Mesendoderm (in vitro differentiated cells): ENCODE measurements at places on chromosomes 16 and 17.

- DNase-seq, result no peak
- no peak overlapping the region for H3K4me3 ChIP-seq
- no peak overlapping the region for H3K27ac ChIP-seq
- H3K27me3 ChIP-seq, result no peaks in the 10 kb centered on the region
- H3K4me1 ChIP-seq, result peaks cover 12% of the 10 kb centered on the region
Measured at GRCh38 chr17:16480995-16481394, 11.0 kb downstream of the LRRC75A start.

- no peak overlapping the region for H3K27ac ChIP-seq
- H3K4me1 ChIP-seq, result no peaks in the 10 kb centered on the region
- H3K27me3 ChIP-seq, result no peaks in the 10 kb centered on the region
- H3K4me3 ChIP-seq, result no peak overlapping the region
- no peak for DNase-seq
Measured at GRCh38 chr16:5642011-5642410, 544.4 kb upstream of the EEF2KMT start.

DNA sequence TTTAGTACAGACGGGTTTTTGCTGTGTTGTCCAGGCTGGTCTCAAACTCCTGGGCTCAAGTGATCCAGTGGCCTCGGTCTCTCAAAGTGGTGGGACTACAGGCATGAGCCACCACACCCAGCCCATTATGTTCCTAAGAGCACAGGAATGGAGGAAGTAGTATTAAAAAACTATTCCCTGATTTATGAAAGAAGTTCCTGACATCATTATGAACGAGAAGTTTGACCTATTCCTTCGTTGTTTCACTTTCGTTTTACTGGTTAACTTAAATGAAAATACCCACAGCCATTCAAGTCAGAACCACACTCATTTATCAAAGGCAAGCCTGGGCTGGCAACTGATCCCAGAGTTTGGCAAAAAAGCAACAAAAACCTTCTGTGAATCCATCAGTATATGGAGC is 13.5 kb upstream of the CBX4 start:
- H3K4me3 ChIP-seq, result no peak overlapping the region
- DNase-seq, result no peak
- H3K27me3 ChIP-seq, result no peaks in the 10 kb centered on the region
- H3K36me3 ChIP-seq, result no peaks in the 10 kb centered on the region
- no peak overlapping the region for H3K27ac ChIP-seq
- H3K4me1 ChIP-seq, result no peaks in the 10 kb centered on the region

GRCh38 chr16:5025171-5025632 is 8.5 kb downstream of the NAGPA start:
- no peaks in the 10 kb centered on the region for H3K36me3 ChIP-seq
- H3K27me3 ChIP-seq, result no peaks in the 10 kb centered on the region
- H3K4me1 ChIP-seq, result no peaks in the 10 kb centered on the region
- DNase-seq, result peak; percentile 75
- no peak overlapping the region for H3K4me3 ChIP-seq

GRCh38 chr17:9258115-9259015 is 237.1 kb downstream of the NTN1 start:
- H3K36me3 ChIP-seq, result no peaks in the 10 kb centered on the region
- H3K4me1 ChIP-seq, result no peaks in the 10 kb centered on the region
- DNase-seq, result peak; percentile 37
- H3K27ac ChIP-seq, result no peak overlapping the region
- no peak overlapping the region for H3K4me3 ChIP-seq

DNA sequence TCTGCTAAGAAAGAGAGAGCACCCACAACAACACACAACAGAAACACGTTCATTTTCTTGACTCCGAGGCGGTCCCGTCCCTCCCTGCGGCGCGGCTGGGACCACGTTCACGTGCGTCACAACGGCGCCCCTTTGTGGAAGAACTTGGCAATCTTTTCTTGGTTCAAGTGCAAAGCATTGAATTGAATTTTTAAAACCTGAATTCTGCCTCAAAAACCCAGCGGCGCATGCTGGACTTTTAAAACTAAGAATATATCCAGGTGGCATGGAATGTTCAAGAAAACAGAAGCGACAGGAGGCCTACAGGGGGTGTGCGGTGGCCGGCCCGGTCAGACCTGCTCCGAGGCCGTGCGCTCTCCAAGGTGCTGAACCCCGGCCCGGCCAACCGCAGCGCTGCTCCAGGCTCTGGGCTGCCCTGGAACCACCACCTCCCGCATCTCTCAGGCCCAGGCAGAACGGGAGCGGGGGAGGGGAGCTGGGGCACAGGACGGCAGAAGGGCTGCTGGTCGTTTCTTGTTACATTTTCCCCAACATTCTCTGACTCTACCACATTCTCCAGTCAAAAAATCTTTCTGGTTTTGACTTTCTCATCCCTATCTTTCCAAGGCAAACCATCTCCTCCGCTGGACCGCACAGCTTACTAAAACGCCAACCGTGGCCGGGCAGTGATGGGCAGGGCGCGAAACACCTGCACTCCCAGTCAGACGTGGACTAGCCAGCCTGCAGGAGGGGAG is 3.4 kb upstream of the HEXD start:
- no peaks in the 10 kb centered on the region for H3K36me3 ChIP-seq
- H3K4me1 ChIP-seq, result no peaks in the 10 kb centered on the region
- no peak overlapping the region for H3K4me3 ChIP-seq
- peak; percentile 86 for DNase-seq

- no peaks in the 10 kb centered on the region for H3K4me1 ChIP-seq
- no peak overlapping the region for H3K4me3 ChIP-seq
- H3K36me3 ChIP-seq, result peaks cover 32% of the 10 kb centered on the region
- no peak for DNase-seq
- no peaks in the 10 kb centered on the region for H3K27me3 ChIP-seq
Measured at GRCh38 chr17:28702026-28702751, 9.5 kb downstream of the PROCA1 start.
